EH (cell line): ENCODE measurements at places on chromosomes 6 and 20.

- peak; percentile 46 for DNase-seq
These were observed 26.7 kb downstream of the MDN1 start for GRCh38 chr6:89792881-89793280.

- DNase-seq = no peak
These were observed 188.4 kb upstream of the SULF2 start for GRCh38 chr20:47973519-47974233.

- DNase-seq = no peak
These were observed 310.4 kb upstream of the SUPT3H start for GRCh38 chr6:45688180-45688579.

- DNase-seq = no peak
These were observed 14.1 kb downstream of the SNX14 start for GRCh38 chr6:85579581-85579980.

GRCh38 chr20:2559279-2559626, 22.9 kb downstream of the TMC2 start:
- no peak for DNase-seq

DNA sequence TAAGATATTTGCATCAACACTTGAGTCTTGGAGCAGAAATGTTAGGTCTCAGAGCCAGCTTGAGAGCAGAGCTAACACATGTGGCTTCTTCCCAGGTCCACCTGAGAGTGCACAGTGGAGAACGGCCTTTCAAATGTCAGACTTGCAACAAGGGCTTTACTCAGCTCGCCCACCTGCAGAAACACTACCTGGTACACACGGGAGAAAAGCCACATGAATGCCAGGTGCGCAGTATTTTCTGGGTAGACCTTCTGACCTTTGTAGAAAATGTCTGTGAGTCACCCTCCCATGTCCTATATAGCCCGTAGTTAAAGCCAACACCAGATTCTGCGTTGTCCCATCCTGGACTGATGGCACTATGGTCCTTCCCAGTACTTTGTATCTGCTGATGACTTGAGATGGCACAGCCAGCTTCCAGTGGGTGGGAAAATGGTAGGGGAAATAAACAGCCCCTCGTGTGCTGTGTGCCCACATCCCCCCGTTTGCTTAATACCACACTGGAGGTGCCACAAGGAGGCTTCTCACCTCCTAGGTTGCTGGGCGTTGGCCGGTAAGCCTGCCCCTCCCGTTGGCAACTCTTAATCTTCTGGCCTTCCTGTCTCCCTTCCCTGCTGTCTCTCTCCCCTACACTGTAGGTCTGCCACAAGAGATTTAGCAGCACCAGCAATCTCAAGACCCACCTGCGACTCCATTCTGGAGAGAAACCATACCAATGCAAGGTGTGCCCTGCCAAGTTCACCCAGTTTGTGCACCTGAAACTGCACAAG, 20.3 kb downstream of the PRDM1 start:
- DNase-seq = no peak

DNA sequence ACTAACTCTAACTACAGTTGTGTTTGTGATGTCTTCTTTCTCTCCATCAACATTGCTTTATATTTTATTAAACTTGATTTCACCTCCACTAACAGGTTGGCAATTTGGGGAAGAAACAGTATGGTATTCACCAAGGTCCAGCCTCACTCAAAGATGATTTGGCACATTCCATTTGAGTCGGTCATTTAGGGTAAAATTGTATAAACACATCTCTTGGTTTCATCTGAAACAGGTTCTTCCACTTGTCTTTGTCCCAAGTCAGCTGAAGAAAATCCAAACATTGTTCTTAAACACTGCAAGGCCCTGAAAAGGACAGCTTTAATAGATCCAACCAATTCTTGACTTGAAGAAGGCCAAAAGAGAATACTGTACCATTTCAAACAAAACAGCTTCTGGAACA, 104.9 kb upstream of the NT5E start:
- no peak for DNase-seq

- DNase-seq = peak; percentile 60
These were observed 55.9 kb downstream of the ANKEF1 start for GRCh38 chr20:10090588-10091166.

DNA sequence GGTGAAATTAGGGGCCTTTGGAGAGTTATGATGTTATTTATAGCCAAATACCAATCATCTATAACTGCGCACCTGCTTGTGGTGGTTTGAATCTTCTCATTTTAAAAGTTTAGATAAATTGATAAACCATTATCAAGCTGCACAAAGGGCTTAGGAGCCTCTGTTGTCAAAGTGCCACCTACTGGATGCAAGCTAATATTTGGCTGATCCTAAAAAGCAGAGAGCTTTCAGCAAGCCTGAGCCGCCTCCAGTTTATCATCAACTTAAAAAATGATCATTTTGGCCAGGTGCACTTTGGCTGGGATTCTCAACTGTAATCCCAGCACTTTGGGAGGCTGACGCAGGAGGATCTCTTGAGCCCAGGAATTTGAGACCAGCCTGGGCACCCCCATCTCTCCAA, 58.5 kb upstream of the ATXN1 start:
- peak; percentile 41 for DNase-seq

DNA sequence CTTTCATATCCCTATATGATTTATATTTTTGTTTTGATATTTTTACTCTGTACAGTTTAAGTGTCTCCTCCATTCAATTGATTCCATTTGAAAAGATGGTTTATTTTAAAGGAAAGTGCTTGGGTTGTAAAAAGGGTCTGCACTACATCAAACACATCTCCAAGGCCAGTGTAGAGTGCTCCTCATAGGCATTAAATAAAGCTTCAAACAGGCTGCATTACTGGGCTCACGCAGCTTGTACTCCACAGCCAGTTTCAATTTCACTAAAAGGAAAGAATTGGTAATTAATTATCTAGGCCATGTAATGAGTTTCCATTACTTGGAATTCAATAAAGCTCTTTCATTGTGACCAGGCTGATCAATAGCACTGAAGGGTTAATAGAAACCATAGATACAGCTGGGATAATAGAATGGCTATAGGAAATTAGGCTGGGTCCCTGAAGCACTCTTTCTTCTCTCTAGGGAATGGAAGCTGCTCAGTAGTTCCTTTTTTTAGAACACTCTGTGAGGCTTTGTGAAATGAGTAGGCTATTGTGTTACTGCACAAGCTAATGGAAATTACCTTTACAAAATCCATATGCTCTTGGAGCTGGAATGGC, 442.2 kb downstream of the RNF144B start:
- DNase-seq = no peak

- no peak for DNase-seq
These were observed 28.6 kb upstream of the LAMP5 start for GRCh38 chr20:9485614-9486340.

DNA sequence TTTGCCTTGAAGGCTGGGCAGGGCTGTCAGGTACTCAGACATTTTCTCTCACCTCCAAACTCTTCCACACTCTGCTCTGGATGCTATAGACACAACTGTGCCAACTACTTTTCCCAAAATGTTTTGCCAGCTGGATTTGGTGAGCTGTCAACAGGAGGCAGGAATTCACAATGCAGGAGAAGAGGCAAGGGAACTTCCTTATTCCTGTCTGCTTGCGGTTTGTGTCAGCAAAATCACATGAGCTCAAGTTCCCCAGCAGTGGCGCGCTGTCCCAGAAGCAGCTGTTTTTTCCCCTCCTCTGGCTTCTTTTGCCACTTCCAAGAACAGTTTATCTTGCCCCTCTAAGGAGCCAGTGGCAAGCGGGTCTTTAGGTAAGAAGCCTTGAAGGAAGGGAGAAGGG, 608.2 kb downstream of the PRKN start:
- no peak for DNase-seq

DNA sequence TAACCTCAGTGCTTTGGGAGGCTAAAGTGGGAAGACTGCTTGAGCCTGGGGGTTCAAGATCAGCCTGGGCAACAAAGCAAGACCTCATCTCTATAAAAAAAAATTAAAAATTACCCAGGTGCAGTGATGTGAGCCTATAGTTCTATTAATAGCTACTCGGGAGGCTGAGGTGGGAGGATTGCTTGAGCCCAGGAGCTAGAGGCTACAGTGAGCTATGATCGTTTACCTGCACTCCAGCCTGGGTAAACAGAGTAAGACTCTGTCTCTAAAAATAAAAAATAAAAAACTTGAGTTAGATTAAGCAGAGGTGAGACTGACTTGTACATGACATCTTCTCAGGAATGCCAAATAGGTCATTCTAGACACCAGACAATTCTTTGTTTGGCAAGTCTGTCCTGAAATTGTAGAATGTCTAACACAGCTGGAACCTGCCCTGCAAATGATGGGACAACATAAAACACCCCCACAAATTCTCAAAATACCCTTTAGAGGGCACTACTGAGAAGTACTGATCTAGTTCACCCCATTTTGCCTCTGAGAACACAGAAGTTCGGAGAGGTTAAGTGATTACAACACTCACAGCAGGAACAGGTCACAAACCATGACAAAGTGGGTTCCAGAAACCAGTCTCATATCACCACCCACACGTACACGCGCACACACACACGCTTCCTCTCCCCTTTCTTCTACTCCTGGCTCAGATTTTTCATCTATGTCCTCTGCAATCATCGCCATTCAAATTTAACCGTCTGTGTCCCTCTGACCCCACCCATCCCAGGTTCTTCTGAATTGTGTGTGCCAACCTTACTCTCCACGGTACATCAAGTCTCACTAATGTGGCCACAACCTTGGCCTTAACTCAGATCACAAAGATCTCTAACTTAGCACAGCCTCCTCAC, 38.3 kb downstream of the ARHGAP18 start:
- no peak for DNase-seq

DNA sequence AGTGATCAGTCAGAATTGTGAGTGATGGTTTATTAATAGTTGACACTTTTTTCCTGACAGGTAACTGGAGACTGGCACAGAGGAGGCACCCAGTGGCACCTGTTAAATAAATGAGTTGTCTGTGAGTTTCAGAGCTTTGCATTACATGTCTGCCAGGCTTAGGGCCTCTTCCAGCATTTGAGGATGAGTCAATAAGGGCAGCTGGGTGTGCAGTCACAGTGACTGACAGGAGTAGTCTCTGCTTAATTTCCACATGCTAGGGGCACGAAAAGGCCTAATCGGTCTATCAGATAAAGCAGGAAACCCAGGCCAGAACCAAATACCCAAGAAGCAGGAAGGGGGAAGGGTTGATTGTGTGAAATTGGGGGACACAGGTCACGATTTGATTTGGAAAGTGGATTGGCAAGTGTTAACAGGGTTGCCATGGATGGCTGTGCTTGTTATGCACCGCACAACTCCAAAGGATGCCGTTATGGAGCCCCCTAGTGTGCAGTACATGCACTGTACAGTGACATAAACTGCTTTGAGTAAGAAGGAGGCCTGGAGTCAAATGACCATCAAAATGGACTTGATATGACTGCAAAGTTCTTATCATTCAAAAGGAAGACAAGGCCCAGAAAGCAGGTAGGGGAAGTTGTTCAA, 111.9 kb upstream of the GGTLC1 start:
- DNase-seq = peak; percentile 45

- DNase-seq = no peak
These were observed 109.9 kb upstream of the HEY2 start for GRCh38 chr6:125639466-125640020.

- no peak for DNase-seq
These were observed 137.6 kb upstream of the MAP3K4 start for GRCh38 chr6:160853946-160854345.

- peak; percentile 94 for DNase-seq
These were observed 22.6 kb downstream of the SLC2A12 start for GRCh38 chr6:134029495-134030455.

DNA sequence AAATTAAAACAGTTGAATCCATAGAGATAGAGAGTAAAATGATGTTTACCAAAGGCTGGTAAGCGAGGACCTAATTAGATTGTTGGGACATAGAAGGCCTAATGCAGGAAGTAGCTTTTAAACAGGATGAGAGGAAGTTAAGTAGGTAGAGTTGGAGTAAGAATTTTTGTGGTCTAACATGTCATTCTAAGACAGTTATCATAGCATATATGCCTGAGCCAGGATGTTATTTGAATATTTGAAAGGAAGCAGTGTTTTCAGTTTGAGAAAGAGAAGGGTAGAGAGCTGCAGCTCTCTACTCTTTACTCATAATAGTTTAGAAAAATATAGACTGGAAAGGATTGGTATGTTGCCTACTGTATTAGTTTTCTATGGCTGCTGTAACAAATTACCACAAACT, 121.6 kb downstream of the MEI4 start:
- DNase-seq = no peak

DNA sequence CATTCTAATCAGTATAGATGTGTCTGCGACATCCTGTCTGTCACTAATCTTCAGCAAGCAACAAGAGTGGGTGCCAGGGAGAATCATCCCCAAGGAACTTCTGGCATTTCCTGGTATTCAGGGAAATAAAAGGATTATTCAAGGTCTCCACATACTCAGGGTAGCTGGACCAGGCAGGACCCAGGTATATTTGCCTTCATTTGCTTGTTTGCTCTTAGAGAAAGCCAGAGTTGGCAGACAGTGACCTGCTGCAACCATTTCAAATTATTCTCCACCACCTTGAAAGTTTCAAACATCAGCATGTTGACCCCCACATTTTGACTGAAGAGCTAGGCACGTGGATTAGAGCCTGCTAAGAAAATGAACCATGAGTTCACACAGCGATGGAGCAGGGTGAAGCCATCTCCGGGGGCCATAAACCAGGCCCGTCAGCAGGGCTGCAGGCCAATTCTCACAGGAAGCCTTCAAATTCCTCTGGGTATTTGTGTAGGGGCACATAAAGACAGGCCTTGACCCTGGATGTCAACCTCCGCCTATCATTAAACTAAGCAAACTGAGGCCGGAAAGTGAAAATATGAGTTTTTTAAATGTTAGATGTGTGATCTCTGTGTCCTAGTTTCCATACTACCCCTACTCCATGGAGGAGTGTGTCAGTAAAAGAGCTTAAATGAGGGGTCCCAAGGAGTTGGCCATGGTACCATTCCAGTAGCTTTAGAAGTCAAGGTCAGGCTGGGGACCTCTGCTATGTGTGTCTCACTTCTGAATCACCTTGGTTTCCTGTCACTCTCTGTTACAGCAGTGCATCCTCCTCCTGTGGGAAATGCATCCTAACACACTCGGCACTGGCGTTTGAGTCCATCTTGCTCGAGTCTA, 32.9 kb downstream of the TRAM2 start:
- peak; percentile 92 for DNase-seq

- no peak for DNase-seq
These were observed 60.6 kb downstream of the IGF2R start for GRCh38 chr6:160029525-160029924.

DNA sequence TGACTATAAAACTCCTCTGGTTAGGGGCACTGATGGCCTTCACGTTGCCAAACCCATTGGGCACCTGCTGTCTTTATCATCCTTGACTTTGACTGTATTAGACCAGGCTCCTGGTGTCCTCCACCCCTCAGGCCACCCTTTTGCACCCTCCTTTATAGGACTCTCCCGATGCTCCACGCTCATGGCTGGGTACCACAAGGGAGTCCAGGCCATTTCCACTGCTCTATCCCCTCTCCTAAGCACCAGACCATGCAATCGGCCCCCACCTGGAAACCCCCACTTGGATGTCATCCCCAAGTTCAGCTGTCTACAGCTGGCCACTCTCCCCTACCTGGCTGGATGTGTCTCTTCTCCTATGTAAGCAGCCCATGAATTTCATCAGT, 115.2 kb downstream of the TOX2 start:
- DNase-seq = no peak

DNA sequence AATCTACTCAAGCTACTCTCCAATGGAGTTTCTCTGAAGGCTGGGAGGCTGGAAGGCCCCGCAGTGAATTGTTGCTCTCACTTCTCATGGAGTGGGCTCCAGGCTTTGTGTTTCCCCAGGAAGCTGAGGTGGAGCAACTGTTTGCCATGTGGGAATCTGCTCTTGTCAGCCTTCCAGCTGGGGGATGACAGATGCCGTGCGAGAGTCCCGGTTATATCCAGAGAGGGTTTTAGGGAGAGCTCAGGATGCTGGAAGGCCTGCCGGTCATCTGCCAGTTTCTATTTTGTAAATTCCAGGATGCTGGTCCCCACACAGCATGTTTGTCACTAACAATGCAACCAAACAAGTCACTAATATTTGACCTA, 98.2 kb upstream of the NAA20 start:
- no peak for DNase-seq
